ENCODE measurements at places on chromosomes 2 and 18. TPM values are rescaled to one million over a fixed set of nuclear protein-coding genes. Genes with fewer than 3 reads are reported as not detected.

DSG2 gene
- total RNA-seq = 22.2 TPM

SIGLEC15 gene
- total RNA-seq = 1.2 TPM

DLGAP1 gene
- 0.12 TPM for total RNA-seq

AGPS gene
- total RNA-seq = 32.3 TPM

NT5C1B gene
- total RNA-seq = 0.33 TPM

GALNT14 gene
- total RNA-seq = 1.2 TPM

GAD1 gene
- total RNA-seq = not detected

BOLA3 gene
- 50.0 TPM for total RNA-seq

NEB gene
- total RNA-seq = 0.12 TPM

REG1B gene
- not detected for total RNA-seq

SNTG2 gene
- 0.11 TPM for total RNA-seq

ABCG5 gene
- not detected for total RNA-seq

EPG5 gene
- total RNA-seq = 62.5 TPM

ARL5A gene
- total RNA-seq = 80.6 TPM

VAMP8 gene
- total RNA-seq = 0.12 TPM

HAAO gene
- total RNA-seq = 0.25 TPM

ARPC2 gene
- total RNA-seq = 448 TPM

NCKAP1 gene
- 206 TPM for total RNA-seq

FAM136A gene
- total RNA-seq = 35.0 TPM

RGPD6 gene
- 51.2 TPM for total RNA-seq

GALNT13 gene
- total RNA-seq = 0.87 TPM

CD226 gene
- total RNA-seq = 0.50 TPM

CYBRD1 gene
- 192 TPM for total RNA-seq

RSAD2 gene
- 1.5 TPM for total RNA-seq

SCYGR7 gene
- not detected for total RNA-seq

FOXI3 gene
- total RNA-seq = not detected

MROH2A gene
- total RNA-seq = not detected

STON1 gene
- total RNA-seq = 8.2 TPM
